Stimulated activated CD4-positive, alpha-beta T cell treated with anti-CD3 and anti-CD28 coated beads, Interleukin-15, amount 100 ng/mL, for 48 hours (primary cell): ENCODE measurements at places on chromosomes 2 and 18.

- DNase-seq = no peak
These were observed 3.8 kb downstream of the COA5 start for GRCh38 chr2:98604547-98604946.

GRCh38 chr2:210195101-210195852 lies 24.1 kb upstream of the KANSL1L start:
- DNase-seq = no peak

GRCh38 chr2:211498551-211499205 lies 942.3 kb downstream of the CPS1 start:
- DNase-seq = no peak

GRCh38 chr18:77400561-77400960 lies 150.9 kb downstream of the GALR1 start:
- DNase-seq = no peak

- no peak for DNase-seq
These were observed 85.8 kb downstream of the GRB14 start for GRCh38 chr2:164535280-164536025.

GRCh38 chr2:46376586-46376985 lies 79.4 kb downstream of the EPAS1 start:
- no peak for DNase-seq

GRCh38 chr2:234981197-234982095 lies 29.6 kb downstream of the SH3BP4 start:
- no peak for DNase-seq

GRCh38 chr2:71860381-71860926 lies 287.2 kb downstream of the CYP26B1 start:
- no peak for DNase-seq

GRCh38 chr2:242031481-242032019 lies 162.0 kb downstream of the RTP5 start:
- no peak for DNase-seq

DNA sequence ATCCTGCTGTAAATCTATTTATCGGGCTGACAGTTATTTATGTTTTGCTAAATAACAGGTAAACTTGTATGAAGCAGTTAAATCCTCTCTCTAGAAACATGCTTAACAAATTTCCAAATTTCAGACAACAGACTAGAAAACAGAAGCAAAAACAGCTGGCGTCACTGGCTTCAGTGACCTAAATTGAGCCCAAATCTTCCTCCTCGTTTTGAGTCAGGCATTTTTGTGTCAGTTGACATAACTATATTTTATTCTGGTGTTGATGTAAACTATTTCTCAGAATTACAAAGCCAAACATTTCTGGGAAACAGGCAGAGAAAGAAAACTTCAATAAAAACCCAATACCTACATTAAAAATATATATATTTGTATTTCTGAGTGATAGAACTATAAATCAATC lies 21.7 kb downstream of the RBMS1 start:
- DNase-seq = no peak

DNA sequence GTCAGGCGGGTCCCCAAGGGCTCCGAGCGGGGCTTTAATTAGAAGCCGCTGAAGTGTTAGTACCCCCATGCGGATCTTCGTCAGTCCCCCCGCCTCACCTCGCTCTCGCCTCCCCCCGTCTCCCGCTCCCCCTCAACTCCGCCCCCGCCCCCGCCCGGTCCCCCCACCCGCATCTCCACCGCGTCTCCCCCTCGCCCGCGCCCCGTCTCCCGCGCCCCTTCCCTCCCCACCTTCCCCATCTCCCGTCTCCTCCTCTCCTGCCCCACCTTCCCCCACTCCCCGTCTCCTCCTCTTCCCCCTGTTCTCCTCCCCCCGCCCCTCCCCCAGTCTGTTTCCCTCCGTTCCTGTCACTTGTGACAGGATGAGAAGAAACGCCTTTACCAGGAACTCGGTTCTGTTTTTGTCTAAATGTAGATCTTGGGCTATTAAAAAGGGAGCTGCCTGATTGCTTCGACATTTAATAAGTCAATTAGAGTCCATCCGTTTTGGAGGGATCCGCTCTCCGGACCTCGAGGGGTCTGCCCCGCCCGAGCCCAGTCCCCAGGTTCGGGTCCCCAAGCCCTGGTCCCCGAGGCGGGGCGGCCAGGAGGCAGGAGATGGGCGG lies 969 bp upstream of the ALKAL2 start:
- DNase-seq = no peak

DNA sequence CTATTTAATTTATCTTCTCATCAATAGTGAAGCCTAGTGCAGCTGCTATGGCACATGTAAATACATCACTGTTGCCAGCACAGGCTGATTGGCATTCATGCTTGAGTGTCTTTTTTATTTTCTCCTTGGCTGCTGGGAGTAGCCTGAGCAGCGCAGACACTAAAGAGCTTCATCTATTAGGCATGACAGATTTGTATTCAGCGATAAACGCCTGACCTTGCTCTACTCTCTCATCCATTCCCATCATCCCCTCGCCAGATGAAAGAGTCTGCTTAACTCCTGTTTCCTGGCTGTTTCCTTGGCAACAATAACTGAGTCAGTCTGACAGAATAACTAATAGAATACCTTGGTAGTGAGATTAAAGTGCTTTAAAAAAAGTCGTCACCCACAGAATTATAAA lies 753.6 kb downstream of the DCC start:
- DNase-seq = no peak
